ENCODE measurements at places on chromosomes 5 and 9. TPM values are rescaled to one million over a fixed set of nuclear protein-coding genes. Genes with fewer than 3 reads are reported as not detected.

ALDH1B1 gene
- 85.5 TPM for total RNA-seq

- H3K27me3 ChIP-seq, result no peaks in the 10 kb centered on the region
- H3K4me1 ChIP-seq, result no peaks in the 10 kb centered on the region
- DNase-seq, result no peak
- no peaks in the 10 kb centered on the region for H3K36me3 ChIP-seq
- H3K4me3 ChIP-seq, result no peak overlapping the region
These were observed 7.8 kb upstream of the TNFAIP8 start for GRCh38 chr5:119347991-119348390.

PHYHD1 gene
- total RNA-seq, result 46.1 TPM

DNA sequence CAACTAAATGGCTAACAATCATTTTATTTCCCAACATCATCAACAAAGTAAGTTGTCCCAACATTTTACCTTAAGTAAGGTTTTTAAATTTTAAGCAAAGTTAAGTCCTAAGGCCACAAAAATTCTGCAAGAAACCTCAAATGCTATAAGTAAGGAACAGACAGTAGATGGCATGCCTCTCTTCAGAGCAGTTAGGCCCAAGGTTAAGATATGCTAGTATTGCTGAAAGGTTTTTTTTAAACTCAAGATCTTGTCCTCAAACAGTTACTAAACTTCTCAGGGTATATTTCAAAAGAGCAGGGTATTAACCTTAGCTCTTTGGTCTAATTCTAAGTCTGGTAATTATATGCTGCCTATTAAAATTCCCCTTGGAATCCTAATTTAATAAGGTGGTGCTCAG, 35.1 kb downstream of the PJA2 start:
- no peaks in the 10 kb centered on the region for H3K27me3 ChIP-seq
- H3K4me1 ChIP-seq, result peaks cover 3% of the 10 kb centered on the region
- no peak for DNase-seq

- H3K27me3 ChIP-seq, result no peaks in the 10 kb centered on the region
- DNase-seq, result no peak
- no peaks in the 10 kb centered on the region for H3K36me3 ChIP-seq
- no peak overlapping the region for H3K27ac ChIP-seq
- H3K4me1 ChIP-seq, result no peaks in the 10 kb centered on the region
These were observed 9.6 kb downstream of the KIAA1958 start for GRCh38 chr9:112496074-112496722.

QRFP gene
- not detected for total RNA-seq

GRCh38 chr5:61162832-61163567, 732 bp upstream of the SMIM15 start:
- H3K4me1 ChIP-seq, result no peaks in the 10 kb centered on the region
- H3K36me3 ChIP-seq, result peaks cover 15% of the 10 kb centered on the region
- peak overlapping the region; percentile 85 for H3K4me3 ChIP-seq
- no peak for DNase-seq
- peak overlapping the region; percentile 85 for H3K27ac ChIP-seq

NDOR1 gene
- 27.0 TPM for total RNA-seq

DNA sequence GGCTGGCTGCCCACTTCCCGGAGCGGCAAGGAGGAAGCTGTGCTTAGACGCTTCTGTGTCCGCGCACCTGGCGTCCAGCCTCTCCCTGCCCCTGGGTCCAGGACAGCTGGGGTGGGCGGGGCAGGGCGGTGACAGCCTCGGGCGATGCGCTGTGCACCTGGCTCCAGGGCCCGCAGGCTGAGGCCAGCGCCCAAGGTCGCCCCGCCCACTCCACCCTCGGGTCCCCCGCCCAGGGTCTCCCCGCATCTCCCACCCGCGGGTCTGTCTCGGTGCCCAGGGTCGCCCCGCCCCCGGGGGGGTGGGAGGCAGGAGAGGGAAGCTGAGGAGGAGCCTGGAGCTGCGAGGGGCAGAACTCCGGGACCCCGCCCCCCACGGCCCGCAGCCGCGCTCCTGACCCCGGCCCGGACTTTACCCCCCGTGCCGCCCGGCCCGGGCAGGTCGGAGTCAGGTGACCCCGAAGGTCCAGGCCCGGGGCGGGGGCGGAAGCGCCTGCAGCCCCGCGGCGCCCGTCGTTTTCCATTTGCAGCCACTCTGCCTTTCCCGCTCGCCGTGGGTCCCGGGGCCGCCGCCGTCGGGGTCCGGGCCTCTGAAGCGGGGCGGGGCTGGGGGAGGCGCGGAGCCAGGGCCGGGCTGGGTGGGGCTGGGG, at the start of gene ENTPD8:
TSS of gene ENTPD8 (minus strand) at position 69 of the 646 bp plus-strand sequence. CDS start 3,072 bp downstream, outside the sequence.
- no peaks in the 10 kb centered on the region for H3K4me1 ChIP-seq
- DNase-seq, result no peak
- H3K36me3 ChIP-seq, result no peaks in the 10 kb centered on the region
- H3K4me3 ChIP-seq, result peak within 1 kb of the TSS; percentile 53

SH3RF2 gene
- total RNA-seq, result 50.6 TPM

GRCh38 chr9:95327239-95327865, 9.8 kb upstream of the FANCC start:
- H3K4me1 ChIP-seq, result no peaks in the 10 kb centered on the region
- H3K27ac ChIP-seq, result no peak overlapping the region
- no peaks in the 10 kb centered on the region for H3K36me3 ChIP-seq
- no peak overlapping the region for H3K4me3 ChIP-seq

GRIN1 gene
- total RNA-seq, result not detected

DNA sequence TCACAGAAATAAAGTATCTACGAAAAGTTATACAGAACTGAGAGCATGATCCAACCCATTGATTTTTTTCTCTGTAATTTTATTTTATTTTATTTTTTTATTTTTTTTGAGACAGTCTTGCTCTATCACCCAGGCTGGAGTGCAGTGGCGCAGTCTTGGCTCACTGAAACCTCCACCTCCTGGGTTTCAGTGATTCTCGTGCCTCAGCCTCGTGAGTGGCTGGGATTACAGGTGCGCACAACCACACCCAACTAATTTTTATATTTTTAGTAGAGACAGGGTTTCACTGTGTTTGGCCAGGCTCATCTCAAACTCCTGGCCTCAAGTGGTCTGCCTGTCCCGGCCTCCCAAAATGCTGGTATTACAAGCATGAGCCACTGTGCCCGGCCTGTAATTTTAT, 107.3 kb downstream of the VPS13A start:
- H3K4me1 ChIP-seq, result no peaks in the 10 kb centered on the region
- no peak overlapping the region for H3K27ac ChIP-seq
- DNase-seq, result no peak
- H3K36me3 ChIP-seq, result no peaks in the 10 kb centered on the region

UGT3A2 gene
- not detected for total RNA-seq

- H3K4me3 ChIP-seq, result peak overlapping the region; percentile 72
- no peaks in the 10 kb centered on the region for H3K27me3 ChIP-seq
- H3K36me3 ChIP-seq, result no peaks in the 10 kb centered on the region
- H3K4me1 ChIP-seq, result no peaks in the 10 kb centered on the region
- no peak for DNase-seq
- H3K27ac ChIP-seq, result peak overlapping the region; percentile 82
These were observed 957 bp upstream of the PRR16 start for GRCh38 chr5:120463006-120463680.

DNA sequence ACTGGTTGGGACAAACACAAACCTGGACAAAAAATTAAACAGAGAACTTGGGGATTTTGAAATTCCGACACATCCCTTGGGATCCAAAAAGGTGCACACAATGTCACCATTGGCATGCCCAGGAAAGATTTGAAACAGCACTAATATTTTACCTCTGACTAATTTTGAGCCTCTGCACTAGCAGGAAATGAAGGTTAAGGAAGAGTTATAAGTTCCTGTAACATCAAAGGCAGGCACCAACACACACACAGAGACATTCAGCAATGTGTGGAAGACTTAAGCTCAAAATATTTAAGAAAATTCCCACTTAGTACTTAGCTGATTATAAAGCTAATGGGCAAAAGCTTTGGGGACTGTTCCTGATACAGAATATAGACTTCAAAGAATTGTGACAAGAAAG, 247.0 kb downstream of the CDH9 start:
- no peaks in the 10 kb centered on the region for H3K27me3 ChIP-seq
- H3K36me3 ChIP-seq, result no peaks in the 10 kb centered on the region
- no peak overlapping the region for H3K4me3 ChIP-seq
- H3K4me1 ChIP-seq, result no peaks in the 10 kb centered on the region

DNA sequence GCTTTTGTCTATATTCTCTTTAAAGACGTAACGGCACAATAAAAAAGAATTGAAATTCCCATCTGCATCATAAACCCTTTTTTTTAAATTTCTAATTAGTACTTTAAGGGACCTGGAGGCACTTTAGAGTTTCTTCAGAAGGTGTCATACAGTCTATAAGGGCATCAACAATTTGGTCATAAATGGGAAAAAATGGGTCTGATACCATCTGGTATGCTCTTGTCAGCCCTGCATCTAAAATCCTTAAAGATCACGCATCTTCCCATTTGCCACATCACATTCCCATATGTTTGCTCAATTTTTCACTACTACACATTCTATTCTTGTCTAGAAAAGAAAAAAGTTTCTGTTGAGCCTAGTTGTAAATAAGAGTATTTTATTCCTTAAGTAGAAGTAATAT, 53.8 kb downstream of the COX7C start:
- H3K4me3 ChIP-seq, result no peak overlapping the region
- no peaks in the 10 kb centered on the region for H3K4me1 ChIP-seq
- H3K27ac ChIP-seq, result no peak overlapping the region
- no peak for DNase-seq
- H3K36me3 ChIP-seq, result no peaks in the 10 kb centered on the region
- H3K27me3 ChIP-seq, result no peaks in the 10 kb centered on the region

RNF183 gene
- not detected for total RNA-seq

GRCh38 chr5:41334758-41335157, 121.4 kb upstream of the C6 start:
- DNase-seq, result no peak
- no peak overlapping the region for H3K4me3 ChIP-seq
- no peak overlapping the region for H3K27ac ChIP-seq
- H3K4me1 ChIP-seq, result peaks cover 2% of the 10 kb centered on the region

DNA sequence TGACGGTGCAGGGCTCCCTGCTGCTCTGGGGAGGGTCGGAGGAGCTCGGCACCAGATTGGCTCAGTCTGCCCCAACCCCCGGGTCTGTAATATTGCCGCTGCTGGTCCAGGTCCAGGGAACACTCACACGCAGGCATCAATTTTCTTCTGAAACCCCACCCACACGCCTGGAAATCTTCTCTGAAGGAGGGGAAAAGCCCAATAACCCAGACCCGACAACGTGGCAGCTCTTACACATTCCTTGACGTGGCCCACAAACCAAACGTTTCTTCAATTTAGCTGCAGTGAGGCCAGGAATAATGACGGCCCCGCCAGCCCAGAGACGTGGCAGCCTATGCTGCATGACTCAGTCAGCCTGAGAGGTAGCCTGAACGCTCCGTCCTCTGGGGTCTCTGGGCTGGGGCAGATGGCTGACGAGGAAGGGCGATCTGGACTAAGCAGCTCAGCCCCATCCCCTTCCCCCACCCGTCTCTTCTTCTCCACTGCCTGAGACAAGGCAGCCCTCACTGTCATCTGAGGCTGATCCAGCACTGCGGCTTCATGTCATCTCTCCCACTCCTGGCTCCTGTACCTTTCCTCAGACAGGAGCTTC, 9.9 kb upstream of the SPARC start:
- H3K27me3 ChIP-seq, result no peaks in the 10 kb centered on the region
- peaks cover 37% of the 10 kb centered on the region for H3K4me1 ChIP-seq
- H3K4me3 ChIP-seq, result peak overlapping the region; percentile 5
- no peaks in the 10 kb centered on the region for H3K36me3 ChIP-seq

GRCh38 chr5:115246361-115246991, 16.2 kb downstream of the PGGT1B start:
- no peak overlapping the region for H3K4me3 ChIP-seq
- DNase-seq, result no peak
- no peaks in the 10 kb centered on the region for H3K36me3 ChIP-seq
- H3K27ac ChIP-seq, result no peak overlapping the region
- peaks cover 6% of the 10 kb centered on the region for H3K4me1 ChIP-seq
- H3K27me3 ChIP-seq, result no peaks in the 10 kb centered on the region

DNA sequence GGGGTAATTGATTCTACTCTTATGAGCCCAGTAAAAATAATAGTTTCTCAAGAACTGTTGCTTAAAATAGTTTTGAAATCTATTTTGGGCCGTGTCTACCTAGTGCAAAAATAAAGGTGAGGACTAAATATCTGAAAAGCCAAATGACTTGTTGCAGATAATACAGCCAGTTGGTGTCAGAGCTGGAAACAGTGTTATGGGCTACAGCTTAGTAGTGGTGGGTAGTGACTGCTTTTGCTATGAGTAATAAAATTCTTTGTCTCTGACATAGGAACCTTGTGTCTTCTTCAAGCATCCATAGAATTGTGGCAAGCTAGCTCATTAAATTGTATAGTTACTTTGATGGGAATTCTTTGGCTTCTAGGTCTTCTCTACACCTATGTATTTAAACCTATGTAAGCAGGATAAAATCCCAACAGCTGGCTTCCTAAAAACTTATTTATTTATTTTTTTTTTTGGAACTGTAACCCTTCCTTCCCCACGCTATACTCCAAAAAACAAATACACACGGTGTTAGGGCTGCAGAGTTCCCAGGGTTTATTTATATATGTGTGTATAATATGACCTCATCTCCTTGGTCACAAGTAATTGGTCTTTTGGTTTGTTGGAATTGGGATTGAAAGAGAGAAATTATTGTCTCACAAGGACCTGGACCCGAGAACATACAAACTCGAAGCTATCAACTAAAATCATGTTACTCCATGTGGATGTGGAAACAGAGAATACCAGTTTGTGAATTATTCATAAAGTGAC, 138.0 kb downstream of the NUDT12 start:
- no peaks in the 10 kb centered on the region for H3K27me3 ChIP-seq
- no peak overlapping the region for H3K27ac ChIP-seq
- H3K36me3 ChIP-seq, result no peaks in the 10 kb centered on the region
- H3K4me3 ChIP-seq, result no peak overlapping the region

SH3TC2 gene
- 0.21 TPM for total RNA-seq

DNA sequence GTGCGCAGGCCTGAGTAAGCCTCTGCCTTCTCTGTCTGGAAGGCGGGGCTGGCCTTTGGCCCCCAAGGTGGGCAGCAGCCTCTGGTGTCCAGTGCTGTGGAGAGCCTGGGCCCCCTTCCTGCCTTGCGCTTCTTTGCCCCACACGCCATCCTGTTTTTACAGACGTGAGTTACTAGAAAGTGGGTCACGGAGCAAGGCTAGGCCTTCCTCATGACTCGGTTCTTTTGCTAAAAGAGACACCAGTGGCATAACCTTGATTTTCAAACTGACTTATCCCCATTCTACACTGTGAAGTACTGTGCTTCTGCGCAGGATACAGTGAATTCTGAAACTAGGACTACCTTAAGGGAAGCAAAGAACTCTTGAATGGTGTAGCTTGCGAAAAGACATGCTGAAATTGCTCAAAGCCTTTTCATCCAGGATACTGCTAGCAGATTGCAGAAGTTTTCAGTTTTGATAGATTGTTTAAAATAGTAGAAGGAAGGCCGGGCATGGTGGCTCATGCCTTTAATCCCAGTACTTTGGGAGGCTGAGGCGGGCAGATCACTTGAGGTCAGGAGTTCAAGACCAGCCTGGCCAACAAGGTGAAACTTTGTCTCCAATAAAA, 7.2 kb downstream of the ROPN1L start:
- no peak overlapping the region for H3K4me3 ChIP-seq
- no peaks in the 10 kb centered on the region for H3K27me3 ChIP-seq
- no peak overlapping the region for H3K27ac ChIP-seq
- DNase-seq, result no peak

- H3K36me3 ChIP-seq, result no peaks in the 10 kb centered on the region
- no peak overlapping the region for H3K4me3 ChIP-seq
- H3K27me3 ChIP-seq, result no peaks in the 10 kb centered on the region
These were observed 4.9 kb downstream of the GMCL2 start for GRCh38 chr5:178182158-178182876.

GRCh38 chr9:11805969-11806368, 887.2 kb upstream of the TYRP1 start:
- no peak overlapping the region for H3K4me3 ChIP-seq
- no peaks in the 10 kb centered on the region for H3K36me3 ChIP-seq

GRCh38 chr5:59547731-59548130, 345.8 kb downstream of the PDE4D start:
- H3K4me1 ChIP-seq, result peaks cover 11% of the 10 kb centered on the region
- no peaks in the 10 kb centered on the region for H3K27me3 ChIP-seq
- H3K36me3 ChIP-seq, result no peaks in the 10 kb centered on the region
- no peak for DNase-seq

GPR151 gene
- total RNA-seq, result not detected

ACSL6 gene
- 7.6 TPM for total RNA-seq

RGS7BP gene
- total RNA-seq, result 9.2 TPM

FOXD4L5 gene
- total RNA-seq, result not detected
